Activated T-cell treated with anti-CD3 and anti-CD28 coated beads, Interleukin-2, amount 50 U/mL, for 24 hours (primary cell): ENCODE measurements at places on chromosomes 16 and 17.

GRCh38 chr17:49457564-49458535 lies 37.2 kb upstream of the NGFR start:
- no peak for DNase-seq

DNA sequence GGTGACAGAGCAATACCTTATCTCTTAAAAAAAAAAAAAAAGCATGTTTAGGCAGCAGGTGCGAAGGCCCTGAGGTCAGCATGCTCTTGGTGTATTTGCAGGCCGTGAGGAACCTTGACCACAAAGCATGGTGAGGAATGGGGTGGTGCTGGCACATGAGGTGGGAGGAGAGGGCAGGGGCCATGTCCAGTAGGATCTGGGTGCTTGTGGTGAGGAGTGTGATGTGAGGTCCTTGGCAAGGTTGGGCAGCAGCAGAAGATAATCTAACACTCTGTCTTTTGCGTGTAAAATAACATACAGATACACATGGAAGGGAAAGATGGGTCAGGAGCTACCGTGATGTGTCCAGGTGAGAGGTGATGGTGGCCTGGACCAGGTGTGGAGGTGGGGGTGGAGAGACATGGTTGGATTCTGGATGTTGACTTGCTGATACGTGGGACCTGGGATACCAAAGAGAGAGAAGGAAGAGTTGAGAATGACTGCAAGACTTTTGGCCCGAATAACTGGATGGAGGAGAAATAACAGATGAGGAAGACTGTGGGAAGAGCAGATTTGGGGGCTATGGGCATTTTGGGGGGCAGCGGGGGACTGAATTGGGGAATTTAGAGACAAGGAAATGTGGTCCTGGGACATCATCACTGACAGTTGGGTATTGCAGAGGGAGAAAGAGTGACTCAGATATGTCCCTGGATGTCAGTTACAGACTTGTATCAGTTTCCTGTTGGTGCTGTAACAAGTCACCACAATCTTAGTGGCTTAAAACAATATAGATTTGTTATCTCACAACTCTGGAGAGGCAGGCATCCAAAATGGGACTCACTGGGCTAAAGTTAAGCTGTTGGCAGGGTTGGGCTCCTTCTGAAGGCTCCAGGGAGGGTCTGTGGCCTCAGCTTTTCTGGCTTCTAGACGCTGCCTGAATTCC lies 274.9 kb downstream of the HAPSTR1 start:
- DNase-seq = no peak

- no peak for DNase-seq
Measured at GRCh38 chr16:86515777-86516622, 5.7 kb downstream of the FOXF1 start.

- no peak for DNase-seq
Measured at GRCh38 chr16:86676254-86676670, 97.9 kb downstream of the FOXL1 start.

DNA sequence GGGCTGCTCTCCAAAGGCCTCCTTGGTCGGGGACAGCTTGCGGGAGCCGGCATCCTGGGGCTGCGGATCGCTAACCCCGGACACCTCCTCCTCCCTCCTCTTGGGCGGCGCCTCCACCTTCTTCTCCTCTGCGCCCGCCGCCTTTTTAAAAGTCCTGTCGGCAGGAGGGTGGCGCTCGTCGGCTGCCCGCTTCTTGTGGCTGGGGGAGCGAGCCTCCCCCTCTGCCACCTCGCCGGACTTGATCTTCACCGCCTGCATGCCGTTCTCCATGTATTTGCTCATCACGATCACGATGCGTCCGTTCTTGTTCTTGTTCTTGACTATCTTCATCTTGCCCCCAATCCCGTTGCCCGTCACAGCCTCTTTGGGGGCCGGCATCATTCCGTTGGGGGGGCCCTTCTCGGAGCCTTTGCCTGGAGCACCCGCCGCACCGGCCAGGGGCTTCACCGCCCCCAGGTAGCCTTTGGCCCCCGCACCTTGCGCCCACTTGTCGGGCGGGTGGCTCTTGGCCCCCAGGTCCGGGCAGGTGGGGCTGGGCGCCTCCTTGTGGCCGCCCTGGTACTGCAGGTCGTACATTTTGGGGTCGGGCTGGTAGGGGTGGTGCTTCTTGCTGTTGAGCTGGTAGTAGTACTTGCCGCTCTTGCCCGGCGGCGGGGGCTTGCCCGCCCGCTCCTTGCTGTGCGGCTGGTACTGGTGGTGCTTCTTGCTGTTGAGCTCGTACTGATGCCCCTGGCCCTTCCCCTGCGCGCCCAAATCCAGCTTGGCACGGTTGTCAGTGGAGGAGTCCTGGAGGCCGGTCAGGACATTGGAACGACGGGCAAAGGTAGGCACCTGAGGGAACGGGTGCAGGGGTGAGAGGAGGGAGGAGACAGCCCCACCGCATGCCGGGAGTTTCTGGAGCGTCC lies 4.4 kb downstream of the CBX4 start:
- peak; percentile 70 for DNase-seq

GRCh38 chr16:76243620-76244019 lies 33.6 kb upstream of the CNTNAP4 start:
- DNase-seq = no peak

- DNase-seq = no peak
Measured at GRCh38 chr17:50185631-50186471, 15.6 kb downstream of the COL1A1 start.

DNA sequence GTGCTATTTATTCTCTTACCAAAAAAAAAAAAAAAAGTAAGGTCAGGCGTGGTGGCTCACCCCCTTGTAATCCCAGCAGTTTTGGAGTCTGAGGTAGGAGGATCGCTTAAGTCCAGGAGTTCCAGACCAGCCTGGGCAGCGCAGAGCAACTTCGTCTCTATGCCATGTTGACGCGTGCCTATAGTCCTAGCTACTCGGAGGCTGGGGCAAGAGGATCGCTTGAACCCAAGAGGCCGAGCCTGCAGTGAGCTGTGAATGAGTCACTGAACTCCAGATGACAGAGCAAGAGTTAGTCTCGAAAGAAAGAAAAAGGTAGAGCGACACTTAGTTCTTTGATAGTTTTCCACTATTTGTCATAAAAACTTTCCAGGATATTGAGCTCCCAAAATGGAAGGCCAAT lies 1.4 kb upstream of the TENT4B start:
- peak; percentile 52 for DNase-seq

- DNase-seq = no peak
Measured at GRCh38 chr17:45256114-45256966, 5.6 kb downstream of the SPATA32 start.

DNA sequence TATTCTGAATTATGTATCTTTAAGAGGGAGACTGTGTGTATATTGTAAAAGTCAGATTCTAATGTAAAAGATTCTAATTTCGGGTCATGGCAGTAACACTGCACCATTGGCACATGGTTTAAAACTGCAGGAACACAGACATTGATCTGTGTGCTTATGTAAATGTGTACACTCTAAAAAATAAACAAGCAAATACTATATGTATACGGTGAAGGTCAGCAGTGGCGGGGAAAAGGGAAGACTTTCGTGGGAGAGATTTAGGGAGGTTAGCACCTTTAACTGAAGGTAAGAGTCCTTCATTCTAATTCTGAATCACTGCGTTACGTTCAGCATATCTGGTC lies 157.8 kb upstream of the FAM20A start:
- DNase-seq = no peak

GRCh38 chr16:16108759-16109158 lies 114.5 kb downstream of the ABCC6 start:
- no peak for DNase-seq

DNA sequence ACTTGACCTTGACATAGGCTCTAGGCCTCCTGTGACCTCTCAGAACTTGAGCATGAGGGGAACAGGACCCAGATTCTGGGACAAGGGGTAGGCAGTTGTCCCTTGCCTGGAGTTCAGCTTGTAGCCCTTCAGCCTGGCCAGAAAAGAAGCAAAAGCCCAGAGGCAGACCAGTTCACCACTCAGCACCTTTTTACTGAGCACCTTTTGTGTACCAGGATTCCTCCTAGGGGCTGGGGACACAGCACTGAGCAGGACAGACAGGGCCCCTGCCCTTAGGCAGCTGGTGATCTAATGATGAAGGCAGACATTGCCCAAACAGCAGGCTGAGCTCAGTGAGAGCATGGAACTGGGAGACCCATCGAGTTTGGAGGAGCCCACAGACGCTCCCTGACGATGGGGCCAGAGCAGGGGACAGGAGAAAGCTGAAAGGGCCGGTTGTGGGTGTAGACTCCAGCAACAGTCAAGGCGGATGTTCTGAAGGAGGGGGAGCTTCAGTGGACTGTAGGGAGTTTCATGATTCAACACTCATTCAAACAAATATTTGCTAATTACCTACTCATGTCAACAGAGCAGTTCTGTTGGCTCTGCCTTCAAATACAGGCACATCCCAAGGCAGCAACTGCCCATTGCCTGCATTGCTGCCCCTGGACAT lies 32.0 kb downstream of the SBK1 start:
- peak; percentile 16 for DNase-seq

- DNase-seq = no peak
Measured at GRCh38 chr17:41500131-41500911, 5.1 kb downstream of the KRT13 start.

DNA sequence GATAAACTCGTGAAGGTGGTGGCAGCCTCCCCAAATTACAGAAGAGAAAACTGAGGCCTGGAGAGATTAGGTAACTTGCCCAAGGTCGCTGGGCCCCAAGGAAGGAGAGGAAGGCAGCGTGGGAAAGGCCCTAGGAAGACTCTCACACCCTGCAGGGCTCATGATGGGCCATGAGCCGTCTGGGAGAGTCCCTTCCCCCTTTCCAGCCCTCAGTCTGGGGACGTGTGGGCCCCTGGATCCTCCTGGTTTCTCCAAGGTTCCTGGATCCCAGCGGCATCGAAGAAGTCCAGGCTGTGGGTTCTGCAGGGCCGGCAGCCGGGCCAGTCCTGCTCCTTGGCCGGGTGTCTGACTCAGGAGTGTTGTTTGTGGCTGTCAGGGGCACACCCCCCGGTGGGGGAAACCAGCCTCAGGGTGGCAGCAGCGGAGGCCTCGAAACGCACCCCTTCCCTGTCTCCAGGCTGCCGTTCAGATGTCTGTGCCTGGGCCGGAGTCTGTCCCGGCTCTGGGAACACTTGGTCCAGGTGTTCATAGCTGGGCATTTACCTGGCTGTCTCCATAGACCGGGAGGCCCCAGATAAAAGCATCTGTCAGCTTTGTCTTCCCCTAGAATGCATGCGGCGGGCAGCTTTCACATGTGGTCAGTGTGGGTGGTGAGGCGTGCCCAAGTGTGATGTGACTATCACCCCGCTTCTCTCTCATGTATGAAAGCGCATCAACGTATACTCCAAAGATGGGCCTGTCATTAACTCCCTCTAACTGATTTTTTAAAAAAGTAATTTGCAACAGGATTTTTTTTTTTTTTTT lies 3.7 kb upstream of the RAP1GAP2 start:
- peak; percentile 82 for DNase-seq

DNA sequence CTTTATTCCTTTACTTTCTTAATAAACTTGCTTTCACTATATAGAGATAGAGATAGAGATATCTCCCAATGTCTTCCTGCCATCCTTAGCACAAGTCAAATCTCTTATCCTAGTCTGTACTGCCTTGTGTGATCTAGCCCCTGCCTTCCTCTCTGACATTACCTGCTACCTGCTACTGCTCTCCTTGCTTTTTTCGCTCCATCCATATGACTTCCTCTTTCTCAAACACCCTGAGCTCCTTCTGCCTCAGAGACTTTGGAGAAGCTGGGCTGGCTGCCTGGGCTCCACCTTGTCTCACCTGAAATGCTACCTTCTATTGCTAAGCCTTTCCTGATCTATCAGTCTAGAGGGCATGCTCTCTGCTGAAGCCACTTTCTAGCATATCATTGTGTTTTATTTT lies 24.7 kb upstream of the WSB1 start:
- no peak for DNase-seq

DNA sequence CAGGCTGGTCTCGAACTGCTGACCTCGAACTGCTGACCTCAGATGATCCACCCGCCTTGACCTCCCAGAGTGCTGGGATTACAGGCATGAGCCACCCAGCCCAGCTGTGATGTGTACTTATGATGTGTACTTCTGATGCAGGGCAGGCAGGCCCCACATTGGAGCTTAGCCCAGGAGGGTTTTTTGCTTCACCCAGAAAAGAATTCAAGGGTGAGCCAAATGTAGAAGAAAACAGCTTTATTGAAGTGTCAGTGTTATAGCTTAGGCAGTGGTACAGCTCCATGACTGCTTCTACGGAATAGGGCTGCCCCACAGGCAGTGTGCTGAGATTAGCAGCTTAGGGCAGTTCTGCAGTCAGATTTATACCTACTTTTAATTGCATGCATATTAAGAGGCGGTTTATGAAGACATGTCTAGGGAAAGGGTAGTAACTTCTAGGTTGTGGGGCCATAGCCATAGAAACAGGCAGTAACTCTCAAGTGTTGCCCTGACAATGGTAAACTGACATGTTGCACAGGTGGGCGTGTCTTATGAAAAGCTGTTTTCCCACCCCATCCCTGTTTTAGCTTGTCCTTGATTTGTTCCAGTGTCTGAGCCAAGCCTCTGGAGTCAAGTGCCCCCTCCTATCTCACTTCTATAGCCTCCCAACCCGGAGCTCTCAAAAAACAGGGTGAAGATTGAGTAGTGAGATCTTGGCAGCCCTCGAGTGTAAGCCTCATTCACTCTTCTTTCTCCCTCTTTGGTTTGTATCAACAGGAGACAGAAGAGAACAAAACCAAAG lies 24.1 kb upstream of the POLR3E start:
- no peak for DNase-seq

- DNase-seq = no peak
Measured at GRCh38 chr17:30117675-30118081, 1.1 kb downstream of the NSRP1 start.

- no peak for DNase-seq
Measured at GRCh38 chr17:39652587-39653315, 12.4 kb upstream of the TCAP start.

DNA sequence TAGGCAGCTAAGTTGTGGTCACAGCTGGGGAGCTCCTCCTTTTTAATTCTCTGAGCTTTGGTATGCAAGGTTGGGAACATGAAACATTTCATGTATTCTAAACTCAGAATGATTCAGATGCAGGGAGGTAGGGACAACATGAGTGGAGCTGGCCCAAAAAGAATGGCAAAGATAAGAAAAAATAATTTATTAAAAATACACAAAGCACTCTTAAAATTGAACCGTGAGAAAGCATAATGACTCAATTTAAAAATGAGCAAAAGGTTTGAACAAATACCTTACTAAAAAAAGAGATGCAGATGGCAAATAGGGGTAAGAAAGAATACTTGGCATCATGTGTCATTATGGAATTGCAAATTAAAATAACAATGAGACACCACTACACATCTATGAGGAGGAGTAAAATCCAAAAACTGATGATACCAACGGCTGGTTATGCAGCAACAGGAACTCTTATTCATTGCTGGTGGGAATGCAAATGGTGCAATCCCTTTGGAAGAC lies 175.6 kb upstream of the IRX3 start:
- DNase-seq = no peak

- DNase-seq = no peak
Measured at GRCh38 chr16:4180511-4180910, 61.4 kb downstream of the SRL start.

DNA sequence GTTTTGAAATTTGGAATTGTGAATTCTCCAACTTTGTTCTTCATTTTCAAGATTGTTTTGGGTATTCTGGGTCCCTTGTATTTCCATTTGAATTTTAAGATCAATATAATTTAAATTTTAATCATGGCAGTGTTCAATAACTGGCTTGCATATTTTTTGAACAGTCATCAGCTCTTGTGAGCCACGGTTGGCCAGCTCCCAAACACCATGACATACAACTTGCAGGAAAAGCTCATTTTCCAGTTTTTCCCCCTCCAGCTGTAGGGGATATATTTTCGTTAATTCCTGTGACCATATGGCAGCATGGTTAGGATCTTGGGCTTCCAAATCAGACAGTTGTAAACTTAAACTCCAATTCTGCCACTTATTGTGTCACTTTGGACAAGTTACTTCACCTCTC lies 690.1 kb downstream of the WWOX start:
- no peak for DNase-seq

GRCh38 chr17:20207262-20207985 lies 198.3 kb downstream of the SPECC1 start:
- no peak for DNase-seq
